ENCODE measurements at places on chromosomes 11 and 22.

DNA sequence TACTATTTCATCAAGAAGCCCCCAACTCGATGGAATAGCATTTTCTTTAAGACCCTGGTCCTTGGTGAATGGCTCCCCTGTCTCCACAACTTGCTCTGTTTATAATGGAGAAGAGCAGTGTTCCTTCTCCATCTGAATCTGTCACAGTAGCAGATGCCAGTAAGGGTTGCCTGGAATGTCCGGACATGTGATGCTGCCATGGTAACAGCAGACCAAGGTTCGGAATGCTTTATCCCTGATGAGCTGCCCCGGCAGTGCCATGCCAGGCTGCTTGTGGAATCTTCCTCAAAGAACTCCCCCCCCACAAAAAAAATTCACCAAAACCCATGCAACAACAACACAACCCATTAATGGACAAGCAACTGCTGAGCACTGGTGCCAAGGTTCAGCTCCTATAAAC is 72.5 kb downstream of the KCNC1 start:
- no peak for DNase-seq

DNA sequence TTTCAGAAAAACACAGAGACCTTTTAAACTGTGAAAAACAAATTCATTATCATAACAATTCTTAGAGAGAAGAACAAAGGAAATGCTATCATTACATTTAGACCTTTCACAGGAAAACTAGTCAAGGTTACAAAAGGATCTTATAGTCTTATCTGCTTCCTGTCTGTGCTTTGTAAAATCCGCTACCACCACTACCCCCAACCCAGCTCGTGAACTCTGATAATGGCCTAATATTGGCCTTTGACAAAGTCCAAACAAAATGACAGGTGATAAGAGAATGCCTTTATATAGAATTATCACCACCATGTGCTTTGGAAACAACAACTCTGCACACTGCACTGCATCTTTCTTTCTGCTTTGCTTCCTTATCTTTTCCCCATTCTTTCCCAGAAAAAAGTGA is 272.5 kb downstream of the SBF2 start:
- no peak for DNase-seq

GRCh38 chr22:50630376-50630775 is 2.4 kb upstream of the ARSA start:
- DNase-seq = no peak

GRCh38 chr22:22228421-22228820 is 16.2 kb upstream of the VPREB1 start:
- no peak for DNase-seq

GRCh38 chr22:26095256-26095956 is 73.9 kb upstream of the SEZ6L start:
- DNase-seq = no peak

GRCh38 chr11:68812526-68812925 is 29.2 kb downstream of the CPT1A start:
- DNase-seq = no peak

- no peak for DNase-seq
These were observed 170.4 kb upstream of the CCDC90B start for GRCh38 chr11:83456566-83456965.

- DNase-seq = no peak
These were observed 11.8 kb upstream of the CCDC89 start for GRCh38 chr11:85697747-85698146.

- no peak for DNase-seq
These were observed 235.0 kb downstream of the TTC28 start for GRCh38 chr22:28444659-28445058.

Measured in GM20000 (cell line).